ENCODE measurements at places on chromosomes 2 and 18.

- no peak for DNase-seq
Measured at GRCh38 chr18:74229891-74230290, 61.9 kb downstream of the CYB5A start.

DNA sequence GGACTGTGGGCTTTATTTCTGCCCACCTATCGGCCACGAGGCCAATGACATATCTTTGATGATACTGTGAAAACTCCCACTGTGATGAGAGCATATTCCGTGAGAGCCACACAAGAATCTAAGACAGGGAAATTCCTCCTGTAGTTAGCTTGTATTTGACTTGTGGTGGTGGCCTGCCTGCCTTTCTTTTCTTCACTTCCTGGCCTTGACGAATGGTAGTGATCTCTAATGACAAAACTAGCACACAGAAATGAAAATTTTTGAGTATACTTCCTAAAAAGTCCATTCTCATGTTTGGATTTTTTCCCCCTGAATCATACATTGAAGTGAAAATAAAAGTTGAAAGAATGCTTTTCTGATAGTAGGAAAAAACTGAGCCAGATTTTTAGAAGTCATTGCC lies 94.4 kb downstream of the MGAT5 start:
- peak; percentile 76 for DNase-seq

- no peak for DNase-seq
Measured at GRCh38 chr2:234914371-234915154, 37.3 kb upstream of the SH3BP4 start.

DNA sequence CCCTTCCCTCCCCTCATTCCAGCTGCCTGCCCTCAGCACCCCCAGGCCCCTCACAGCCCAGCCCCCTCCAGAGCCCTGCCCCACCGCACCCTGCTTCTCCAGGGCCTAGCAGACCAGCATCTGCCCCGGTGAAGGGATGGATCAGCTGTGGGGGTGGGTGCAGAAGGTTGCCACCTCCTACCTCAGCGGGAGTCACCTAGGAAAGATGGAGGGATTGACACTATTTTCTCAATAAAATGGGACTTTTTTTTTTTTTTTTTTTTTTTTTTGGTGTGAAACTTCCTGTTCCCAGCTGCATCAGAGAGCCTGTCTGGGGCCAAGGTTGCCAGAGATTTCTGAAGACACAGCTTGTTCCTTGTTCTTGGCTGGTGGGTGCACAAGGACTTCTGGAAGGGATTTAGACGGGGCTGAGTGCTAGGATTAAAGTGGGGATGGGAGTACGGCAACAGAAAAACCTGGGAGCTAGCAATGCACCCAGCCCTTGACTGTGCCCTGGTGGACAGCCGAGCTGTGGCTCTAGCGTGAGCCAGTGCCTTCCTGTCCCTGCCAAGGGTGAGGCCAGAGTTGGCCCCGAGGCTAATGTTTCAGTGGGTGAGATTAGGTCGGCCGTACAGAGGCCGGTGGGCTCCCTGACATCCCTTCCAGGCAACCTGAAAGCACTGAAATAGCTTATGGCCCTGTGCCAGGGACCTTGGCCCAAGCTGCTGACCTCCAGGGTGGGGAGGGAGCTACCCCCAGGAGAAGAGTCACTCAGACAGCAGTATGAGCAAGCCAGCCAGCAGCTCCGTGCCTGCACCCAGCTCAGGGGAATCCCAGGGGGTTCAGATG lies 4.6 kb downstream of the B3GNT7 start:
- DNase-seq = no peak

DNA sequence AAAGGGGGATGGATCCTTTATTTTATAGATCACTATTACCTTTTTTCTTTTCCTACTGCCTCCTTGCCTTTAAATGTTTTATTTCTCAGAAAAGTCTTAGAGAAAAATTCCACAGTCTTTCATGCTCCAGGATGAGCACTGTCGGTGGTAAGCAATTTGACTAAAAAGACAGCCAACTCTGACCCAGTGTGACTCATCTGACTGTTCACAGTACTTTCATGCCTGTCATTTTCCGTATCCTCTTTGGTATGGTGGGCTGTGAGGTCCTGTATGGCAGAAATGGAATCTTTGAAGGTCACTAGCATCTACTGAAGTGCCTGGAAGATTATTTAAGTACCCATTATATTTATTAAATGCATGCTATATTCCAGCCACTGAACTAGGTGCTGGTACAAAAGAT lies 2.1 kb upstream of the RFTN2 start:
- peak; percentile 71 for DNase-seq

DNA sequence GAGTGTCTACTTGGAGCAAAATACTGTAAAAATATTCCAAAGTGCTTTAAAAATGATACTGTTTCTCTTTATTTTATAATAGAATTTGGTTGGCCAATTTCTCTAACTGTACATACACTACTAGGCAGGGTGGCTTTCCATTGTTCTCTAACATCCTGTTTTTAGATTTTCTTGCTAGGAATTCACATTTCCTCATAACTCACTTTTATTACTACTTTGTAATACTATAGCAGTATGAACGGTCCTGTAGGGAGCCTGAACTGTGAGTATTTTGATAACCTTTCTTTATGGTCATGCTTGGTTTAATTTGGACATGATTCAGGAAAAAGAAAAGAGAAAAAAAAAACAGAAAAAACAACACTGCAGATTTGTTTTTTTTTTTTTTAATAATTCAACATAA lies 37.8 kb downstream of the GCG start:
- DNase-seq = peak; percentile 23

DNA sequence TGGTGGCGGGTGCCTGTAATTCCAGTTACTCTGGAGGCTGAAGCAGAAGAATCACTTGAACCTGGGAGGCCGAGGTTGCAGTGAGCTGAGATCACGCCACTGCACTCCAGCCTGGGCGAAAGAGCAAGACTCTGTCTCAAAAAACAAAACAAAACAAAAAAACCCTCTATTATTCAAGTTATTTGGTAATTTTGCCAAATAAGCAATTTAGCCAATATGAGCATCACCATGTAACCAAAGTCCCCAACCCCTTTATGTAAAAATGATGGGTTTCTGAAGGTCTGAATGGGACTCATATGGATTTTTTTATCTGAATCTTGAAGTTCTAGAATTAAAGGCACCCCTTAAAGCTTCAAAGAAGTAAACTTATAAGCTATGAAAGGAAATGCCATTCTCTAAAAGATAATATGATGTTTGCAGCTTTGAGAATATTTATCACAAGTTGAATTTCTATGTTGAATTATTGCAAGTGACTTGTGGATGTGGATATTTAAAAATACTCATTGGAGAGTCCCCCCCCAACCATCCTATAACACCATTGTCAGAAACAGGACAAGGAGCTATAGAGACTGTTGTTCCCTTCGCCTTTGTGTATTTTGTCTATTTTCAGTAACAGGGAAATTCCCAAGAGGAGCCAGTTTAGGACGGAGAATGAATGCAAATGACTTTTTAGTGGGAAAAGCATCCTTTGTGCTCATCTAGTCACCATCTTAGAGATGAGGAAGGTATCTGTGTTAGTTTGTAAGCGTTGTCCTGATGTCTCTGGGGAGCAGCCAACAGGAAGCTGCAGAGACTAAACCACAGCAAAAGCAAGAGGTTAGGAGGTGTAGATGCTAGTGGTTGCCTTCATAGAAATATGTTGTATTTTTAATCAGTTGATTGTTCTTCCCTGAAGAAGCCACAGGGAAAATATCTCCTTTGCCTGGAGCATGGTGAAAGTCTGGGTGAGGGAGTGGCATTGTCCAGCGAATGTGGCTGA lies 68.3 kb downstream of the TET3 start:
- no peak for DNase-seq

GRCh38 chr2:221649051-221649775 lies 77.1 kb upstream of the EPHA4 start:
- peak; percentile 5 for DNase-seq
